ENCODE measurements at places on chromosomes 11 and 22.
A peak's percentile ranks its signal among the peaks of the same experiment; 100 is the strongest.

DNA sequence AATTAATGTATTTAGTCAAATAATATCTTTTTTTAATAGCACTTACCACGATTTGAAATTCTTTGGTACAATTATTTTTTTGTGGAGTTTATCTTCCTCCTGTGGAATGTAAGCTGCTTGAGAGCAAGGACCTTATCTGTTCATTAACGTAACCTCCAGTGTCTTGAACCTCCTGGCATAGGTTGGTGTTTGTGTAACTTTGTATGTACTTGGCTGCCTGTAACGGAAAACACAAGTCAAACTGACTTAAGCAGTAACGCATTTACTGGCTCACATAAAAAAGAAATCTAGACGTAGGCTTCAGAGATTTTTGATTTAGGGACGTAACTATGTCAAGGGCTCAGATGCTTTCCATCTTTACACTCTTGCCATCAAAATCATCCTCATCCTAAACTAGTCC, 56.1 kb downstream of the ARHGEF12 start:
- no peak for DNase-seq

GRCh38 chr11:97772705-97773104, 1248.0 kb upstream of the CNTN5 start:
- DNase-seq: no peak

- DNase-seq: no peak
These were observed 108.5 kb downstream of the CD44 start for GRCh38 chr11:35247428-35247827.

DNA sequence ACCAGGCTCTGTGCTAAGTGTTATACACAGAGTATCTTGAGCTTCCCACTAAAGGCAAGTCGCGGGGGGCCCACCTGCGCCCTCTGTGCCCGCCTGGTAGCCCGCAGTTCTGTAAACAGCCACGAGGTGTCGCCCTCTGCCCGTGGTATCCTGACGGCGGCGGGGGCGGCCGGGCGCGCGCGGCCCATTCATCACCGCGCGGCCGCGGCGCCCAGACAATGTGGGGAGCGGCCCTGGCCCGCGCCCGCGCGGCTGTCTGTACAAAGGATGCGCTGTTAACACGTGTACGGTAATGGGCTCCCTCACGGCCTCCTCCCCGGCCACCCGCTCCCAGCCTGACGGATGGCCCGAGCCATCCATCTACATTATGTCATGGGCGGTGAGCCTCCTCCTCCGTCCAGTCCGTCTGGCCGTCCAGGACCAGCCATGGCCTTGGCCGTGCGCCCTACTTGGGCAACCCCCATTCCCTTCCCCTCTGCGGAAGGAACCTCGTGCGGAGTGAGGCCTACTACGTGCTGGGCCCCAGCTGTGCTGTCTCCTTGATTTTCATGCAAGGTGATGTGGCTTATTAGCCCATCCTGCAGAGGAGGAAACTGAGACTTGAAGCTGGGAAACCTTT, 99.4 kb downstream of the MIAT start:
- peak; percentile 48 for DNase-seq

DNA sequence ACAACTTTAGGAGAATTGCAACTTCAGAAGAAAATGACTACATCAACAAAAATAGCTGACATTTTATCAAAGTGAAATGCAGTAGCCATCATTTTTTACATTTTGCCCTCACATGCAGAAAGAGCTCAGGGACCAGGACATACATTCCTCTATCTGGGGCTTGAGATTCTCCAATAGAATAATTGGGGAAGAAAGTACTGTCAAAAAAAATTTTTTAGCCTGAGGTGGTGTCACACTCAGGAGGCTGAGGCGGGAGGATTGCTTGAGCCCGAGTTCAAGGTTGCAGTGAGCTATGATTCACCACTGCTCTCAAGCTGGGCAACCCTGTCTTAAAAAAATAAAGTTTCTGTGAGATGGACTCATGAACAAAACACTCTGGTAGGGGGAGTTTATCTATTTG, 32.2 kb upstream of the DEPDC7 start:
- no peak for DNase-seq

- DNase-seq: no peak
These were observed 9.6 kb downstream of the KRTAP5-5 start for GRCh38 chr11:1639102-1639620.

DNA sequence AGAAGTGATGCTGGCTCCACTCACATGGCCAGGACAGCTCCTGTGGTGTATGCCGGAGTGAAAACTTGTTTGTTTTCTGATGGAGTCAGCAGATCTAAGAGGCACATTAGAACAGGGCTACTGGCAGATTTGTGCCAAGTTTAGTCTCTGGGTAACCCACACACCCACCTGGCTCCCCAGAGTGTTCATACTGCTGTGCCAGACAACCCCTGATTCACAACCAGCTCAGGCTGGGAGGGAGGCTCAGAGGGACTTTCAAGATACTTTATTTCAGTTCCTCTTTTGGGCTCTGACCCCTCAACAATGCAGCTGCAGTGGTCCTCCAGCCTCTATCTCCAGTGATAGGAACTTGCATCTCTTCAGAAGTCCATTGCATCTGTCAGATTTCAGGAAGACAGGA, 8.5 kb downstream of the NTM start:
- DNase-seq: no peak

- no peak for DNase-seq
These were observed 56.9 kb downstream of the ATG16L2 start for GRCh38 chr11:72871119-72871518.

DNA sequence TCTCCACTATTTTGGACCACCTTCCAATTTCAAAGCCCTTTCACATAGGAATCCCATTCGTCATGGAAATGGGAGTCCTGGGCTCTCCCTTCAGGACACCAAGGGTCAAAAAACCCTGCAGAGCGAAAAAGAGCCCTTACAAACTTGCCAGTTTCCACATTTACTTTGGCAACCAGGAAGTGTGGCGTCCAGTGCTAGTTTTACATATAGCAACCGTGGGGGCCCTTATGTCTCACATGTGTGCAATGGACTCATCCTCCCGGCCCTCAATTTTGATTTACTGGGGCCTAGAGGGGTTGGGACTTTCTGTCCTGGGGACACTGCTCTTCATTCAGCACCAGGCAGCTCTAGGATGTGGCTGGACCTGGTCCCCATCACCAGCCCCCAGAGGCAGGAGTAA, 33.7 kb downstream of the DAGLA start:
- no peak for DNase-seq

GRCh38 chr22:18988958-18989357, 52.9 kb upstream of the PRODH start:
- no peak for DNase-seq

GRCh38 chr22:43860126-43860525, 2.2 kb downstream of the SULT4A1 start:
- no peak for DNase-seq

DNA sequence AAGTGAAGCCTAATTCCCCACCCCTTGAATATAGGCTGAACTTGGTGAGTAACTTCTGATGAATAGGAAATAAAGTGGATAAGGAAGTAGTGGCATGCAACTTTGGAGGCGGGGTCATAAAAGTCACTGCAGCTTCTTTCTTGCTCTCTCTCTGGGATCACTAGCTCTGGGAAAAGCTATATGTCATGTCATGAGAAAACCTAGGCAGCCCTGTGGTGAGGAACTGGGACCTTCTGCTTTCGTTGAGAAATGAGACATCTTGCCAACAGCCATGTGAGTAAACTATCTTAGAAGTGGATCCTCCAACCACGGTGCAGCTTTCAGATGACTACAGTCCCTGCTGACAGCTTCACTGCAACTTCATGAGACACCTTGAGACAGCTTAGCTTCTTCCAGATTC, 15.7 kb downstream of the ZNF214 start:
- no peak for DNase-seq

DNA sequence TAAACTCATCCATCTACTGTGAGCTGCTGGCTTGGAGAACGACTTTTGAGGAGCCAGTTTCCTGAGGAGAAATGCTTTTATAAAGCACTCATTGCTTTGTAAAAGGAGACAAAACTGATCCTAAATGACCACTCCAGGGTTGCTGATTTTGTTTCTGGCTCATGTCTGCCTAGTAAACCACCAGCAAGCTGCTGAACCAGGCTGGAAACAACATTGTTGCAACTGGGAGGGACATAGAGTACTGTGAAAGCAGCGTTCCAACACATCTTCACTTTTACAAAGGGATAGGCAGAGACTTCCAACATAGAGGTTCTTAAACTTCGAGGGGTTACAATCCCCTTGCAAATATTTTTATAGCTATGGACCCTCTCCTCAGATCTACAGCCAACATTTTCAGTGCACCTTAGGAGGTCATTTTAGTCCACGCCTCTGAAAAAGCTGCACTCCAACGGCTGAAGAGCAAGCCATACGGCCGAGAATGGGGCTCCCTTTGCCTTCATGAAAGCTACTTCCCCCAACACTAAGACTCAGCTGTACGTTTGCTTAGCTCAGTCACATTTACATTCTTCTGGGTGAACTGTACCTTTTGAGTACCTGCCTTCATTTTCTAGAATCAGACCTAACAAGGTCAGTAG, 54.7 kb downstream of the PANX1 start:
- DNase-seq: no peak

DNA sequence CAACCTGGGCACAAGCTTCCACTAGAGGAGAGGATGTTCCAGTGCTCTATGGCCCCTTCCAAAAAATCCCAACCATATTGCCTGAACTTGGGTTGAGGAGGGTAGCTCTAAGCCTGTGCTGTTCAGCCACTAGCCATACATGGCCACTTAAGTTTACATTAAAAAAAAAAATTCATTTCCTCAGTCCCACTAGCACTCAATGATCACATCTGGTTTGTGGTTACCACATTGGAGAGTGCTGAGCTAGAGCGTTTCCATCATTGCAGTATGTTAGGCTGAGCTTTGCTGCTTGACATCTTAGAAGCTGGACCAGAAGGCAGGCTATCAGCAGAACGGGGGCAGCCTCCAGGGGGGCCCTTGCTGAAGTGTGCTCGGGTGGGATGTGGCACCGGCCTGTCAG, 43.5 kb upstream of the CYP2D6 start:
- no peak for DNase-seq

DNA sequence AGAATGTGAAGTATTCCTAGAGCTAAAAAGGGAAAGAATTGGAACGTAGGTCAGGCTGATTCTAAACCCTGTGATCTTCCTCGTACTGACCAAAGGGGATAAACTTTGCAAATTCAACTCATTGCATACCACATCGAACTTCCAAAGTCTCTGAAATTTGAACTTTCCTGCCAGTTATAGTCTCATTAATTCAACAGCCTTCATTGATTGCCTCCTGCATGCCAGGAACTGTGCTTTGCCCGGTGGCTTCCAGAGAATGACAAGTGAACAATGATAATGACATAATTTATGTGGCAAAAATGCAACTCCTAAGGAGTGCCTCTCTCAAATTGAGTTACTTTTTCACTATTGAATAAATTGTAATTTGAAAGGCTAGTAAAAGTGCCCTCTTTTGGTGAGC, 107.7 kb upstream of the LDLRAD3 start:
- DNase-seq: no peak

DNA sequence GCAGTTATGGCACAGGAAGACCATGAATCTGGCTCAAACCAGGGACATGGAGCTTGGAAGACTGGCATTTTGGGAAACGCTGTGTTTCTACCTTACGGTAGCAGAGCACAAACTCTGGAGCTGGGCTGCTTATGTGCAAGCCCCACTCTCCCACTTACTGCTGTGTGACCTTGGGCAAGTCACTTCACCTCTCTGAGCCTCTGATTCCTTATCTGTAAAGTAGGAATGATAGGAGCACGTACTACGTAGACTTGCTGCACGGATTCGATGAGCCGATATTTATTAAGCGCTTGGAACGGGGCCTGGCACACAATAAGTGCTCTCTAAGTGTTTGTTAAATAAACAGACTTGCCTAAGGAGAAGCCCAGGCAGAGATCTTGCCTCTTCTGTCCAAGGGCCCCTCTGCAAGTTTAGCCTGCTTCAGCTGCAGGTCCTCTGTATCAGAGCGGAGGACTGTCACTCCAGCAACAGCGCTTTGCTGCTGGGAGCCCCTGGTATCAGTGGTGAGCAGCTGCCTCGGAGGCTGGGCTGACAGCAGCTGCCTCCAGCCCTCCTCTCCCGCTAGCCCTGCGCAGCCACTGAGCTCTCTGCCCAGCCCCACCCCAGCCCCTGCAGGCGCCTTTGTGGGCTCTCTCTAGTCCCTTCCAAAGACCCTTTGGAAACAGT, 96.9 kb upstream of the ANO1 start:
- DNase-seq: no peak

- no peak for DNase-seq
These were observed 157.3 kb downstream of the SWAP70 start for GRCh38 chr11:9821008-9821752.

DNA sequence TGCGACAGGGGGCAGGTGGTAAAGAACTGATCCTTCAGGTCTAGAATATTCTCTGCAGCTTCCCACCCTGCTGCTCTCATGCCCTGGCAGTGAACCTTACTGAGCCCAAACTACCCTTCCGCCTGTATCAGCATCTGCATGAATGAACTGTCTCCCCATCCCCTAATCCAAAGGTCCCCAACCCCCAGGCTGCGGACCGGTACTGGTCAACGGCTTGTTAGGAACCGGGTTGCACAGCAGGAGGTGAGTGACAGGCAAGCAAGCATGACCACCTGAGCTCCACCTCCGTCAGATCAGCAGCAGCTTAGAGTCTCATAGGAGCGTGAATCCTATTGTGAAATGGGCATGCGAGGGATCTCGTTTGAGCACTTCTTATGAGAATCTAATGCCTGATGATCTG, 58.2 kb upstream of the LMO1 start:
- DNase-seq: no peak

- DNase-seq: peak; percentile 20
These were observed 119.9 kb upstream of the TMEM45B start for GRCh38 chr11:129695571-129696308.

GRCh38 chr11:29527391-29527936, 489.4 kb downstream of the KCNA4 start:
- no peak for DNase-seq

- no peak for DNase-seq
These were observed 36.4 kb downstream of the MAP6 start for GRCh38 chr11:75632450-75632849.

- no peak for DNase-seq
These were observed 28.5 kb downstream of the SMCO4 start for GRCh38 chr11:93514712-93515111.

DNA sequence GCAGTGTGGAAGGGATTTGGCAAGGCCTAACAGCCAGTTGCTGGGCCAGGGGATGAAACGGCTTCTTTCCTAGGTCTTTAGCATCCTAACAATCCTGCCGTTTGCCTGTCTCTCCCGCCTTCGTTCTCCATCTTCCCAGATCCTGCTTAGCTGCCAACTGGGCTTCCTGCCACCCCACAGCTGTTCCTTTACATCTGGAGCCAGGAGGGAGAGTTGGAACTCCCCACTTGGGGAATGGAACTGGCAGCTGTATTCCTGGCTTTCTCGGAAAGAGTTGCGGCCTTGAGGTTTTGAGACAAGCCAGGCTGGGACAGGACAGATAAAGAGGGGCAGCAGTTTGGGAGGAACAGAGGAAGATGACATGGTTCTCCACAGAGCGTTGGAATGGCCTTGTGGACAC, 59.6 kb downstream of the ST3GAL4 start:
- no peak for DNase-seq
